ENCODE measurements at places on chromosomes 2 and 18.

GRCh38 chr18:71998547-71999097 lies 545.5 kb downstream of the CBLN2 start:
- no peak for DNase-seq

DNA sequence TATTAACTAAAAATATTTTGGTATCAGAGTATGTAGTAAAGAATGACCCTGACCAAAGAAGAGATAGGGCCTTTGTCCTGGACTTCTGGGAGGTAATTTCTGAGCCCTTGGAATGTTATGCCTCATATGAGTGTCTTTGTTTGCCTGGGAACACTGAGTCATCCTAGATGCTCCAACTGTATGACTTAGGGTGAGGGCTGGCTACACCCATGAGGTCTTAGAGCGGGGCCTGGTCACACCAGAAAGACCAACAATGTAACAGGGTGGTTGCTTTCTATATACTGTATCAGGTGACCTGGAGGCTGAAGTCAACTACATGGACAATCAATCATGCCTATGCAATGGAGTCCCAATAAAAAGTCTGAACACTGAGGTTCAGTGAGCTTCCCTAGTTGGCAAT lies 253.1 kb downstream of the MBD2 start:
- DNase-seq: no peak

DNA sequence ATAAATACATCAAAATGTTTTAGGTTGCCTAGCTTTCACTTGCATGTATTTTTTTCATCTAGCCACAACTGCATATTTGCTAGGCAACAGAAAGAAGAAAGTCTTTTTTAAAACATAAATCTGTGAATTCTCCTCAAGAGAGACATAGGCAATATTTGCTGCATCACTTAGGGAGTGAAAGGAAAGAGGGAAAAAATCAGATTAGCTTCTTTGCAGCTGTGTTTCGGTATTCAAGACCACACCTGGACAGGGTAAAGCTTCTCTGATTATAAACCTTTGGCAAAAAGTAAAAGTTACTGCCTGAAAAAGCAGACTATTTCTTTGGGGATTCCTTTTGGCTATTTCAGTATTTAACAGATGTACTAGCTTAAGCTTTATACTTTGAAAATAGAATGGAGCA lies 280.9 kb upstream of the ZSWIM2 start:
- DNase-seq: no peak

DNA sequence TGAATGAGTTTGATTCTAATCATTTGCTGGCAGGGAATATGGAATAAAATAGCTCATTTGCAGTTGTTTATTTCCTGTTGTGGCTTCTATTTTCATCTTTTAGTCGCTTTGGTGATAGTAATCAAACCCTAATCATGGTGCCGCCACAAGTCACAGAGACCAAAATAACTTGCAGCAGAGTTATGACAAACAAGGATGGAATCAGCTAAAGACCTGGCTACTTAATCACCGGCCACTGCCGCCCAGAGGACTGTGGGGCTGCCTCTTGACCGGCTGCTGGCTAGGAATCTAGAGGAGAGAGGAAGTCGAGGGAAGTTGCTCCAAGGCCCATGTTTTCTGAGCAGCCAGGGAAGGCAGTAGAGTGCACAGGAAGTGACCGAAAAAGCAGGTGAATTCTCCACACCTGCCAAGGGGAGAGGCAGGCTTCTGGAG lies 5.1 kb upstream of the SMAD7 start:
- DNase-seq: peak; percentile 79

GRCh38 chr18:31819106-31819924 lies 58.6 kb upstream of the SLC25A52 start:
- peak; percentile 42 for DNase-seq

GRCh38 chr2:198186257-198186656 lies 381.9 kb downstream of the PLCL1 start:
- no peak for DNase-seq

DNA sequence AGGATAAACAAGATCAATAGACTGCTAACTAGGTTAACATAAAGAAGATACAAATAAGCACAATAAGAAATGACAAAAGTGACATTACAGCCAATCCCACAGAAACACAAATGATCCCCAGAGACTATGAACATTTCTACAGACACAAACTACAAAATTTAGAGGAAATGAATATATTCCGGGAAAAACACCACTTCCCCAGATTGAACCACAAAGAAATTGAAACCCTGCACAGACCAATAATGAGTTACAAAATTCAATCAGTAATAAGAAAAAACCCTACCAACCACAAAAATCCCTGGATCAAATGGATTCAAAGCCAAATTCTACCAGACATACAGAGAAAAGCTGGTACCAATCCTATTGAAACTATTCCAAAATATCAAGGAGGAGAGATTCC lies 232.4 kb upstream of the RBMS1 start:
- no peak for DNase-seq

GRCh38 chr2:24881623-24882022 lies 38.4 kb downstream of the ADCY3 start:
- no peak for DNase-seq
